Right ventricle myocardium superior (tissue), 1 donor: ENCODE measurements at places on chromosomes 5 and 9. TPM values are rescaled to one million over a fixed set of nuclear protein-coding genes. Genes with fewer than 3 reads are reported as not detected.

The ARRDC3 gene
- 17.3 TPM for total RNA-seq

- DNase-seq, result no peak
Measured at GRCh38 chr9:93810028-93810971, 144.9 kb downstream of the BARX1 start.

DNA sequence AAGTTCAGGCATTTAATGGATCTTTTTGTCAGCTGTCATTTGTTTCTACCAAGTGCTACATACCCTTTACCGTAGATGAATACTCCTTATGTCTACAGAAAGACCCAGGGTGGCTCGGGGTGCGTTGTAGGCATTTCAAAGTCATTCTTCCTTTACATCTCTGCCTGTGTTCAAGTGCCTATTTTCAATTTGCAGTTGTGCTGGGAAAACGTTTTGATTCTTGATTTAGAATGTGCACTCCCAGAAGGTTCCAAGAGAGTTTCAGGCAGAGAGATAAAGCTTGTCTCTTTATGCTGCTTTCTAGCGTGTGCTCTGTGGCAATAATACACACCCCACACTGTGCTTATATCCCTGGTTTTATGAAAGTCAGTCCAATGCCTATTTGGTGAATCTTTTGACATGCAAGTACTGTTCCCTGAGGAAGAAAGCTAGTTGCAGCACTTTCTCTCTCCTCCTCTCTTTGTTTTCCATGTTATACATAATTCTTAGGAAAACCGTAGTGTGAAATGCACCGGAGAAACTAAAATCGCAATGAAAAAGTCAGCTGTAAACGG is 828.1 kb upstream of the ZNF608 start:
- no peak for DNase-seq

- no peak for DNase-seq
Measured at GRCh38 chr5:54309276-54309675, 1.1 kb downstream of the ARL15 start.

GRCh38 chr5:63555874-63556273 is 406.4 kb downstream of the HTR1A start:
- no peak for DNase-seq
